ENCODE measurements at places on chromosomes 6 and 20. TPM values are rescaled to one million over a fixed set of nuclear protein-coding genes. Genes with fewer than 3 reads are reported as not detected.

TMEM217 gene
- 0.62 TPM for total RNA-seq

SEMG1 gene
- total RNA-seq, result 1.0 TPM

SLC52A3 gene
- 15.6 TPM for total RNA-seq

OARD1 gene
- 34.2 TPM for total RNA-seq

NNAT gene
- total RNA-seq, result not detected

MEA1 gene
- 54.5 TPM for total RNA-seq

SRPK1 gene
- 89.4 TPM for total RNA-seq

KLC4 gene
- 98.8 TPM for total RNA-seq

MROH8 gene
- total RNA-seq, result 0.90 TPM

Data from colonic mucosa (tissue), 4 donors.